ENCODE measurements at places on chromosomes 5 and 9.

DNA sequence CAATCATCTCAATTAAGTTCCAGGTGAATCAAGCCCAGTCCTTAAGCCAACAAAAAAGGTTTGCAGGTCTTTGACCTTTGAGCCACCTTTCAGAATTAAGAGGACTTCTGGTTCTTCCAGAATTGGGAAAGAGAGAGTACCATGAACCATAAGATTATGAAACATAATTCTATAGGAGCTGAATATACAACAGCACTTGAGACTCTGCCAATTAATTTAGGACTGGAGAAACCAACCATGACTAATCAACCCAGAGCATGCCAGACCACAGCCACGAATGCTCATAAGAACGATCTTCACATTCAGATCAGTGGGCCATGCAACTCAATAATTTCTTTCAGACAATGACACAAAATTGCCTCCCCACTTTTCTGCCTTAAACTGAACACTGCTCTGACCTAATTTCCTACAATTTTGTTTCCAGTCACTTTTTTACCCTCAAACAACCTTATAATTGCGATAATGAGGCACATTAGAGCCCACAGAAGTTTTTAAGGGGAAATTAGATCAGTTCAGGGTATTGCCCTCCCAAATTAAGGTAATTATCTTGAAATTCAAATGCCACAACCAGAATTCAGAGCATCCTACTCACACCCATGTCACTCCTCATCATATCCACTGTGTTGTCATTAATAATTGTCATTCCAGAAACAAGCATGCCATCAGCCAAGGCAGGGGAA is 213.4 kb downstream of the ATPSCKMT start:
- no peak for DNase-seq

DNA sequence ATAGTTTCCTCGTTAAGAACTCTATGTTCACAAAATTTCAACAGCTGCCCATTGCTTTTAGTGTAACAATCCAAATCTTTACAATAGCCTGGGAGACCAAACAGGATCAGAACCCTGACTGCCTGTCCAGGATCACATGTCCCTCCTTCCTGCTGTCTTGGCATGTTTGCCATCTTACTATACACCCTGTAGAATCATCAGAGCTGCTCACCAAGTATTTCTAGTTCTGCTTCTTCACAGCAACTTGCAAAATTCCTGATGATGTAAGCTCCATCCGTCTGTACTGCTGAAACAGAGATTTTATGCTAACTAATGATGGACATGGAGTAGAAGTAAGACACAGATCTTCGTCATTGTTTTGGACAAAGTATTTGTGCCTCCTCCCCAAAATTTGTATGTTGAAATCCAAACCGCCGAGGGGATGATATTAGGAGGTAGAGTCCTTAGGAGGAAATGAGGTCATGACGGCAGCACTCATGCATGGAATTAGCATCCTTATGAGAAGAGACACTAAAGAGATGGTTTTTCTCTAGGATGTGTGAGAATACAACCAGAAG is 464.9 kb upstream of the BRINP1 start:
- DNase-seq: no peak

DNA sequence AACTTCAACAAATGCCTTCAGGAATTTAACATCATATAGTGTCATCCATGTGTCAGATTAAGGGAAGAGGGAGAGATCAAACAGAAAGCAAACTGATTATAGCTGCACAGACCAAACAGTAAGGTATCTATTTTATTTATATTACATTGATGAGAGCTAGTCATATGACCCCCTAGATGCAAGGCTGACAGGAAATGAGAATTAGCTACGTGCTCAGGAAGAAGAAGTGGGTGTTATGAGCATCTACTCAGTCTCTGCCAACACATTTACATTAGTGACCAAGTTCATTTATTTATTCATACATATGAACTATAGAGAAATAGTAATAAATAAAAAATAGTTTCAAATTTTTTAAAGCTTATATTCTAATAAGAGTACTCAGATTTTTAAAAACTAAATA is 787.3 kb downstream of the KCTD16 start:
- DNase-seq: no peak

DNA sequence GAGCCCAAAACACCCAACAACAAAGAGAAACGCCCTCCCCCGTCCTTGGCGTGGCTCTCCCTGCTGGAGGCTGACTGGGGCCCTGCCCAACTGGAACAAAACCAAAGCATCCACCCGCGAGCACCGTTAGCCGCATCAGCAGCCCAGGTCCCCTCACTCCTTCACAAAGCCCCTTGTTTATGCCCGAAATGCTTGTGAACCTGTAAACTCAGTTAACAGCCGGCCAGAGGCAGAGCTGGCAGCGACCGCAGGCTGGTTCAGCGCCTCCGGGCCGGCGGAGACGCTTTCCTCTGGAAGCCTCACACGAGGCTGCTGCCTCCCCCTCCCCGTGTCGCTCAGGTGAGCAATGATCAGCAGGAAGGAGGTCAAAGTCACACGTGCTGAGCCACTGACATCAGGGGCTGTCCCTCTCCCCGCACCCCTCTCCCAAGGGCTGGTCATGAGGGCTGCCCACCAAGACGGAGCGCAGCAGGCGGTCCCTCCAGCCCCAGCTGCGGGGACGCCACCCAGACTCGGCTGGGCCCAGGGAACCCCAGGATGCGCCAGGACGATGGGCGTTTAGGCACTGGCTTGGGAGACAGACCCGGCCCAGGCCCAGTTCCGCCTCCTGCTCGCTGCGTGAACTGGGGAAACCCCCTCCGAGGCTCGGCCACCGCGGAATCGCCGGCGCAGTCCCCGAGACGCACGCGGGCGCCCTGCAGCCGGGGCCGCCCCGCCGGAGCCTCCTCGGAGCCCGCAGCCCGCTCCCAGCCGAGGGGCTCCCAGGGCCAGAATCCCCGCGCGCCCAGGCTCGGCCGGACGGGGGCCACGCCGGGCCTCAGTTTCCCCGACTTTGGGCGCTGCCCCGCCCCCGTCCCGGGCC is 563 bp downstream of the SNAPC4 start:
- DNase-seq: no peak

DNA sequence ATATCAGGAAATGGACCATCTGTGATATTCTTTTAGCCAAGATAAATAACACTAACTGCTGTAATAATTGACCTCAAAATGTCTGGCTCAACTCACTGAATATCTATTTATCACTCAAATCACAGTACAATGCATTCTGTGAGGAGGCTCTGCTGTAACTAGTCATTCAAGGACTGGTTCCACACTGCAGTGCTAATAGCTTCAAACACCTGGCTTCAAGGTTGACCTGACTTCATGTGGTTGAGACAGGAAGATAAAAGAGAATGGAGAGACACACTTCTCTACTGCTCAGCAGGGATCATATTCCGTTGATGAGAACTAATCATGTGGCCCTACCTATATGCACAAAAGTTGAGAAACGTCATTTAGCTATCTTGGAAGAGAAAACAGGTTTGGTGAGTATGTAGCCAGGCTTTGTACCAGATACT is 3.4 kb upstream of the RHOBTB3 start:
- DNase-seq: no peak

GRCh38 chr5:73376618-73377170 is 71.9 kb downstream of the FOXD1 start:
- no peak for DNase-seq

GRCh38 chr5:7426284-7426683 is 30.3 kb downstream of the ADCY2 start:
- no peak for DNase-seq

- no peak for DNase-seq
These were observed 188.3 kb downstream of the AGTPBP1 start for GRCh38 chr9:85553475-85553874.

- DNase-seq: no peak
These were observed 213.4 kb downstream of the PRR16 start for GRCh38 chr5:120677481-120677880.

DNA sequence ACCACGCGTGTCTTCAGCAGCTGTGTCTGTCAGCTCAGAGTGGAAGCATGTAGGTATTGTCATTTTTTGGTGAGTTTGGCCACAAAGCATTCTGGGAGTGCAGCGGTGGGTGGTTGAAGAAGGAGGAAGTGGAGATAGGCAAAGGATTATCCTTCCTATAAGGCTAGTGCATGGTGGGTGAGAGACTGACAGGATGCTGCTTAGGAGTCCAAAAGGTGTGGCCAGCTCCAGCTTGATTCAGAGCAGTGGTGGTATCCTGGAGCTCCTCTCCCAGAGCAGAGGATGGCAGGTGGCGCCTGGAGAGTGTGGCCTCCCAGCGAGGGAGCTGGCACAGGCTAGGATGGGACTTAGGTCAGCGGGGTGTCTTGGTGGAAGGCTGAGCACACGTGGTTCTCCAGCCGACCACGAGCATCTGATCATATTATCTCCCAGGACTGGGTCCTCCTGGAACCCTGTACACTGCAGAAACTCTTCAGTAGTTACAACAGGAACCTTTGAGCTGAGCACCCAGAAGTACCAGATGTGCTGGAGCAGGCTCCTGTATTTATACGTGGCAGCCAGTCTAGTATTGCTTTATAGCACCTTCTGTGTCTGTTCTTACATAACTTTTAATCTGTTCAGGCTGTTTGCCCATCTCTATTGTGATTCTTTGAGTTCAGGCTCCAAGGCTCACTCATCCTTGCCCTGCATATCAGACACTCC is 29.6 kb downstream of the MAML1 start:
- no peak for DNase-seq

DNA sequence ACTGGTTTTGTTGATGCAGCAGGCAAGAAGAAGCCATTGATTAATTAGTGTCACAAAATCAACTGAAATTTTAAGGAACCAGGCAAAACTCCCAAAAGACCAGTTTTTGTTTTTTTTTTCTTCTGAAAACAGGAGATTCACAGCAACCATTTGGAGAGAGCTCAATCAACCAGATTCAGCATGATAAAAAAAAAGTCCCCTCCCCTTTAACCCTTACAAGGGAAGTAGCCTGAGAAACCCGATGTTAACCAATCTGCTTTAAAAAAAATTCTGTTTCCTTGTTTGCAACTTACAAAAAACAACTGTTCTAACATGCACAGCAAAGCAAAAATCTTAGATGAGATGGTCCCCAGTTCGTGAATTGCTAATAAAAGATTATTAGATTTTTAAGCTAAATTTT is 59.7 kb downstream of the HMHB1 start:
- no peak for DNase-seq

DNA sequence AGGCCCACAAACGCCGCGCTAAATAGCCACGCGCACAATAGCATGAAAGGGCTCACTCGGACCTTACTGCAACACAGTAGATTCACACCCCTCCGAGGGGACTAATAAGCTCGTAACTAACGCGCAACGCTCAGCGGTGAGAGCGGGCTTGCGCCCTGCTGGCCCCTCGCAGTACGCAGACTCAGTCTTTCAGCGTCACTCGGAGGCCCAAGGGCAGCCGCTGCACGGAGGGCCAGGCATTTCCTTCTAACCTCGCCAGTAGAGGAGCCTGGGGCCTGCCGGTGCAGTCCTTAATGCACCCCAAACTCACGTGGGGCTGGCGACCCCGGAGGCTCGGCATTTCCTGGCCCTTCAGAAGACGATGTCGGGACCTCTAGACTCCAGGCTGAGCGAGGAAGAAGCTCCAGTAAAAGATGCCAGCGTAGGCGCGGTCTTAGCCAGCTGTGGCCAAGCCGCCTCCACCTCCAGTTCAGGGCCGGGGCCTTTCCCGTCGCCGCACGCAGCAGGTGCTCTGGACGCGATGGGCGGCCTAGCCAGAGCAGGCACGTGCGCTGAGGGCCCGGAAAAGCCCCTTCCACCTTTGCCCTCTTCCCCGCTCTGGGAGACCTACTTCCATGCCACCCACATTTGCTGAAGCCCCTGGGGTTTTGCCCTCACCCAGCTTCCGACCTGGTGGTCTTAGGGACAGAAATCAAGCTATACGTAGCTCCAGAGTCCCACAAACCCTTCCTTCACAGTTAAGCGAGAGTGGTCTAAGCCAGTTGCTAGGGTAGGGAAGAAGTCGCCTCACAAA is 38.3 kb upstream of the TIFAB start:
- no peak for DNase-seq

GRCh38 chr9:92954049-92954861 is 6.9 kb downstream of the FGD3 start:
- no peak for DNase-seq

All from NCI-H2171 (cell line).